ENCODE measurements at places on chromosomes 5 and 9. TPM values are rescaled to one million over a fixed set of nuclear protein-coding genes. Genes with fewer than 3 reads are reported as not detected.
A peak's percentile ranks its signal among the peaks of the same experiment; 100 is the strongest.

The GFI1B gene
- not detected for total RNA-seq

The C9orf50 gene
- not detected for total RNA-seq

The GABBR2 gene
- total RNA-seq, result 0.17 TPM

The DBH gene
- total RNA-seq, result not detected

The ERGIC1 gene
- total RNA-seq, result 143 TPM

The SLC1A3 gene
- 0.87 TPM for total RNA-seq

The NR2F1 gene
- 3.4 TPM for total RNA-seq

The GABRA1 gene
- not detected for total RNA-seq

The PSMD5 gene
- 25.5 TPM for total RNA-seq

DNA sequence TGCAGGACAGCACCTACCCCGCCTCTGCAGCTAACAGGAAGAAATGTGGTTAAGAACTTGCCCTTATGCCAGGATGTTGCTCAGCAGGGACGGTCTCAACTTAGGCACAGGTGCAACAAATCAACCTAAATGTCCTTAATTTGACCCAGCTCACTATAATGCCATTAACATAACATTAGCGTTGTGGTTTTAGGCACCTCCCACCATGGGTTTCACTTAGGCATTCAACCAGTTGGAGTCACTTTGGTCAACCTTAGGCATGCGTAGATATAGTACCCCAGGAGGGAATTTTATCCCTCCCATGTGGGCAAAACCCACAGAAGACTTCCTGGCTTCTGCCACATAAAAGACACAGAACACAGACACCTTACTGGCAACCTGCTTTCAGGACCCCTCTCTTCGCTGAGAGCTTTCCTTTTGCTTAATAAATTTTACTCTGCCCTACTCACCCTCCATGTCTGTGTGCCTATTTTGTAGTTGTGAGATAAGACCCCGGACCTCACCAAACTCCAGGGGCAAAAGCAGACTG lies 8.7 kb upstream of the ERAP1 start:
- no peak for DNase-seq

GRCh38 chr5:163342306-163342705 lies 95.1 kb upstream of the CCNG1 start:
- no peak for DNase-seq

- DNase-seq, result no peak
These were observed 27.1 kb upstream of the LRRC14B start for GRCh38 chr5:164244-164643.

- no peak for DNase-seq
These were observed 336.6 kb upstream of the RPS23 start for GRCh38 chr5:82614706-82615105.

DNA sequence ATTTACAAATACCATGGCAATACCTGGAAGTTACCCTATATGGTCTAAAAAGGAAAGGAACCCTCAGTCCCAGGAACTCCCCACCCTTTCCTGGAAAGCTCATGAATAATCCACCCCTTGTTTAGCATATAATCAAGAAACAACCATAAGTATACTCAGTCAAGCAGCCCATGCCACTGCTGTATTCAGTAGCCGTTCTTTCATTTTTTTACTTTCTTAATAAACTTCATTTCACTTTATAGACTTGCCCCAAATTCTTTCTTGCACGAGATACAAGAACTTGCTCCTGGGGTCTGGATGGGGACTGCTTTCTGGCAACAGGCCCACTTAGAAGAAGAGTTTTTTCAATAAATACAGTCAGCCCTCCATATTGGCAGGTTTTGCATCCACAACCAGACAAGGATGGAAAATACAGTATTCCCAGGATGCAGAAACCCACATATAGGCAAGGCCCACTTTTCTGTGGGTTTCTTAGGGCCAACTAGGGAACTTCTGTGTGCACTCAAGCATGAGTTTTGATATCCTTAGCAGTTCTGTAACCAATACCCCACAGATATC lies 2.8 kb upstream of the TBCA start:
- no peak for DNase-seq

DNA sequence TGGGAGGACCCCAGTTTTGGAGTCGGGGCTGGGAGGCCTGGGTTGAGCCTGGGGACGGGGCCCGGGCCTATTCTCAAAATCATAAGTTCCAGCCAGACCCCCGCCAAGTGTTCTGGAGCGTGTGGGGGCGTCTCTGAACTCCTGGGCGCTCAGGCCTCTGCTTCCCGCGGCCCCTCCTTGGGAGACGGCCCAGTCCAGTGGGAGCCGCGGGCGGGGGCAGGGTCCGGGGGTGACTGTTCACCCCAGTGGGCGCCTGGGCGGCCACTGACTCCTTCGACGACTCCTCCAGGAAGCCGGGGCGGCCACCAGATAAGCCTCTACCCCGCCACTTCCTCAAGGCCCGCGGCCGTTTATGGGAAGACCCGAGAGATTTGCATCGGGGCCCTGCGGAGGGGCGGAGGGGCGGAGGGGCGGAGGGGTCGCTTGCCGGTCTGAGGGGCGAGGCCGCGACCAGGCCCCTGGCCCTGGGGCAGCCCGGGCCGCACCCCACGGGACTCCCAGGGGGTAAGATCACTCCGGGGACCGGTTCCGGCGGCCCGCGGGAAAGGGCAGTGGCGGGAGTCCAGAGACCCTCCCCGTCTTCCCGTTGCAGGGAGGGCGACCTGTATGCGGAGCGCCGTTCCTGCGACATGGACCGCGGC lies 655 bp downstream of the TOR4A start:
- no peak for DNase-seq

- peak; percentile 78 for DNase-seq
These were observed 124.3 kb upstream of the NR3C1 start for GRCh38 chr5:143527808-143528207.

GRCh38 chr5:151622367-151623088 lies 31.4 kb upstream of the FAT2 start:
- peak; percentile 49 for DNase-seq

DNA sequence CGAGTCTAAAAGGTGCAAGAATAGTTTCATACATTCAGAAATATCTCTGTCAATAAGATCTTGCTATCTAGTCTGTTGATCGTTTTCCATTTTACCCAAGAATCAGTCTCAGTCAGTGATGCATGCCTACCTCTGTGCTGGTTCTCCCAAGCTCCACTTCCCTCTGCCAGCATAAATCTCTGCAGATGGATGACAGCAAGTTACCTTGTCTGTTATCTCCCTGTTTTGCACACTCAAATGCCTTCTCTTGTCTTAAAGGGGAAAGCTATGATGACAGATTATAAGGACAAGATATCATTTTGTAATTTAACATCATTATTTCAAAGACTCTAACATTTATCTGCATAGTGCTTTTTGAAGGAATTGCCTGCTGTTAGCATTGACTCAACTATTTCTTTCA lies 802.1 kb upstream of the SEMA6A start:
- DNase-seq, result no peak

DNA sequence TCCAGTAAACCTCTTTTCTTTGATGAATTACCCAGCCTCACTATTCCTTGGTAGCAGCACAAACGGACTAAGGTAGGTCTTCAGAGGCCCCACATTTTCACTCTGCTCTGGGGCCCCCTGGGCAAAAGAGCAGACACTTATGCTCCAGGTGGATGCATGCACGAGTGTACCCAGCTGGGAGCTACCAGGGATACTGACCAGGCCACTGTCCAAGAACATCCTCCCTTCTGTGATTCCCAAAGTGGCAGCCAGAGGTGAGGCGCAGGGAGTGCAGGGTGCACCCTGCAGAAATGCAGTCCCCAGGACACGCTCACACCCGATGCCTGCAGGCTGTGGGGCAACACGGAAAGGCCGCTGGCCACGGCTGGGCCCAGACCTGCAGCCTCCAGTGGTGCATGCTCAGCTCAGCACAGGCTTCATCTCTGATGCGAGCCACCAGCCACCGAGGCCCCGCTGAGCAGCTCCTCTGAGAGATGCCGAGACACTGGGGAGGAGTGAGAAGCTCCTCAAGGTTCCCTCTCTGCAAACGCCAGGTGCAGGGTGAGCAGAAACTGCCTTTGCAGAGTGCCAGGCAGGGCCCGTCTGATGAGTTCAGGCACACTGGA lies 48.1 kb upstream of the OLFM1 start:
- no peak for DNase-seq

GRCh38 chr9:87796196-87796595 lies 70.3 kb downstream of the CTSL start:
- DNase-seq, result peak; percentile 47

GRCh38 chr9:123514766-123515165 lies 158.8 kb downstream of the CRB2 start:
- no peak for DNase-seq

DNA sequence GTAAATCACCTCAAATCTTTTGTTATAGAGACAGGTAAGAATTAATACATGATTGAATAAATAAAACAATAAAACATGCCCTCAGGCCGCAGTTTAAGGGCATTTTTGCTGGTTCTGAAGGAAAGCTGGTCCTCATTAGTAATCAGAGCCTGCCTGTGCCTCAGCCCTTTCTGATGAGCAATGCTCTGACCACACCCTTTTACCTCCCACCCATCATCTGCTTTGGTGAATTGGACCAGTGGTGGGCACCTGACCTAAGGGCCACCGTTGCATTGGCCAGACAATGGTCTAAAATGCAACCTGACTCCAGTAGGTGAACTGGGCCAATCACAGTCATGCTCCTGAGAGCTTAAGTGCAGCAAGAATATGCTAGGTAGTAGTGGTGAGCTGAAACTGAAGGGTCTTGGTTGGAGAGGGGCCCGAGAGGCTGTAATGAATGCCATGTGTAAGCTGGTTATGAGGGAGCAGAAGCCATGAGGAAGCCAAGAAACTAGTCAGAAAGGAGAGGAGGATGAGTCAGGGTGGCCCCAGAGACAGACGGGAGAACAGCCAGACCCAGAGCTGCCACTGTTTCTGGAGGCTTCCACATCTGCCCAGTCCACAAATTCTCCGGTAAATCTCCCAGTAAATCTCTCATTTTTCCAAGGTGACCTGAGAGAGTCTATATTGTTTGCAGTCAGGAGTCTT lies 45.5 kb upstream of the ZSWIM6 start:
- DNase-seq, result no peak

DNA sequence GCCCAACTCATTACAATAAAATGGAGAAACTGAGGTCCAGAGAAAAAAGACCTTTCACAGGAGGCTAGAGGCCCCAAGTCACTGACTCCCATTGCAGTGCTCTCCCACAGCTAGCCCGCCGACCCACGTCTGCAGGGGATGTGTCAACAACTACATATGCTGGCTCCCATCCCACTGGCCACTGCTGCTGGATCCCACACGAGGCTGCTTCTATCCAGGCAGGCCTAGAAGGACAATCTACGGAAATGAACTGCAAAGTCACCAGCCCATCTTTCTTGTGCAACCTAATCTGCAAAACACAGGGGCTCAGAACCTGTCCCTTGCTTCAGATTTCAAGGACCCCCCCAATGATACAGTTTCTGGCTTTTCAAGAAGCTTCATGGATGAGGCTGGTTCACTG lies 24.0 kb downstream of the RAPGEF1 start:
- no peak for DNase-seq

DNA sequence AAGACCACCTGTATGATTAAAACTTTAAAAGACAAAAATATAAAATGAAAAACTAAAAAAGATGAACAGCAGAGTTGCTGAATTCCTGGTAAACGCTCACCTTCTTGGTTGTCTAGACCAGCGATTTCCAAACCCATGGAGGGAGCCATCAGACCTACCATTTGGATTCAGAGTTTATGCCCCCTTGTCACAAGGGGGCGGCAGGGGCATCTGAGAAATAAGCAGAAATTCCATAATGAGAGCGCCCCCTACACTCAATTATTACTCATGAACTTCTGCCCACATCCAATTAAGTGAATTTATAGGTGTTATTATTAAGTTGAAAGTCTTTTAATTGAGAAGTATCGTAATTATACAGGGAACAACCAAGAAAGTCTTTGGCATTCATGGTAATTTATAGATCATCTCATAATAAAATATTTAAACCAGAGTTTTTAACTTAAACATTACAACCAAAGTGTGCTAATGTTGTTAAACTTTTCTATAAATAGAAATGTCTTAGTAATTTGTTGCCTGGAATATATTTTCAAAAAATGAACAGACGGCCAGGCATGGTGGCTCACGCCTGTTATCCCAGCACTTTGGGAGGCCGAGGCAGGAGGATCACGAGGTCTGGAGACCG lies 35.2 kb upstream of the SPATA31C2 start:
- DNase-seq, result peak; percentile 86

DNA sequence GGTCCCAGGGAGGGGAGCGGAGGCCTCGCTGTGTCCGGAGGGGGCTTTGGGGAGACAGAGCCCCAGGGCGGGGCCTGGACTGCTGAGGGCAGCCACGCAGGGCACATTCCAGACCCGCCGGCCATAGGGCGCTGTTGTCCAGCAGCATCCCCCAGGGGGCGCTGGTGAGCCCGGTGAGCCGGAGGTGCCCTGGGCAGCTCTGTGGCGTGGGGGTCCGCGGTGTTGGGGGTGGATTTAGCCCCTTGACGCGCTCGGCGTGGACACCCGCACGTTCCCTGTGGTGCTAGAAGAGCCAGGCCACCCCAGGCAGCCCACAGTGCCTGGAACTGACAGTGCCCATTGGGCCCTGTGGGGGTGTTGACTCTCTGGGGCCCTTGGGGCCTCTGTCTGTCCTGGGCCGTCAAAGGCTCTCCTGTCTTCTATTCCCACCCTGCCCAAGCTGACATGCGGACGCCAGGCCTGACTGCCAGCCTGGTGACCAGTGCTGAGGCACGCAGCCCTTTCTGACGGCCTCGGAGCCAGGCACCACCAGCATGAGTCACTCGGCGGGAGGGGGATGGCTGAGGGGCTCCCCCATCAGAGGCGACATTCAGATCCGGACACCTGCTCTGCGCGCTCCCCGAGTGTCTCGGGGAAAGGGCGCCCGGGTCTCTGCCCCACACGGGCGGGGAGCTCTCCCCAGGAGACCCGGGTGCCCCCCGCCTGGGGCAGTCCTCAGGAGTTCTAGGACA lies 23.9 kb downstream of the TPPP start:
- DNase-seq, result no peak

DNA sequence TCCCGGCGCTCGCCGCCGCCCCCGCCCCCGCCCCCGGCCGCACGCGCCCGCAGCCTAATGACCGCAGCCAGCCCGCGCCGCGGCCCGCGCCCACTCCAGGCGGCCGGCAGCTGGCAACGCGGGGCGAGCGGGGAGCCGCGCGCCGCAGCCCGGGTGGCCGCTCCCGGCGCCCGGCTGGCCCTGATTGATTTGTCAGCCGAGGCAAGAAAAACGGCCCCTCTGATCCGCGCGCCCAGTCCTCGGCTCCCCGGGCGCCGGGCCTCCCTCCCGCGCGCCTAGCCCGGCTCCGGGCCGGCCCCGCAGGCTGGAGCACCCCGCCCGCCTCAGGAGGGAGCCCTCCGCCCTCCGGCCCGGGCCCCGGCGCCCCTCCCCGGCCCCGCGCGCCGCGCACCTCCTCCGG lies 11.9 kb upstream of the LHX2 start:
- no peak for DNase-seq

DNA sequence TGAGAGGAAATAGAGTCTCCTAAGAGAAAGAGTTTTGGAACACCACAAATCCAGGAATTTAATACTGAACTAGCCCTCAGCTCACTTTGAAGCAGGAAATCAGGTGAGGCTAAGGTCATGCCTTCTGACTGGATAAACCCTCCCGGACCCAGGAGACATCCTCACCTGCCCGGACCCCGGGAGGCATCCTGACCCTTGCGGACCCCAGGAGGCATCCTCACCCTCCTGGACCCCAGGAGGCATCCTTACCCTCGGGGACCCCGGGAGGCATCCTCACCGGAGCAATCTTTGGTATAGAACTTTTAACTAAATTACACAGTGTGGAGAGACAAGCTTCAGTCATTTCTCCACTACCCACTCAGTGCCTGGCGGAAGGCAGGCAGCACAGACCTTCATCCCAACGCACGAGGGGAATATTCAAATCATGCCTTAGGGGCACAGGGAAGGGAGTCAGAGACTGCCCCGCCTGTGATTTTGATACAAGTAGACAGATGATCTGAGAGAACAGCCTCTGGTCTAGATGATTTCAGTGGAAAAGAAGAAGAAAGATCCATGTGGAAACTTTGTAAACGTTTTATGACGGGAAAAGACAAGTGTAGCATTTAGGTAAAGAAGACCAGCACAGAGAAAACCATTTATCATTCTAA lies 21.3 kb downstream of the STXBP1 start:
- no peak for DNase-seq
